Fibroblast of the conjunctiva (primary cell): ENCODE measurements at places on chromosomes 11 and 22.

DNA sequence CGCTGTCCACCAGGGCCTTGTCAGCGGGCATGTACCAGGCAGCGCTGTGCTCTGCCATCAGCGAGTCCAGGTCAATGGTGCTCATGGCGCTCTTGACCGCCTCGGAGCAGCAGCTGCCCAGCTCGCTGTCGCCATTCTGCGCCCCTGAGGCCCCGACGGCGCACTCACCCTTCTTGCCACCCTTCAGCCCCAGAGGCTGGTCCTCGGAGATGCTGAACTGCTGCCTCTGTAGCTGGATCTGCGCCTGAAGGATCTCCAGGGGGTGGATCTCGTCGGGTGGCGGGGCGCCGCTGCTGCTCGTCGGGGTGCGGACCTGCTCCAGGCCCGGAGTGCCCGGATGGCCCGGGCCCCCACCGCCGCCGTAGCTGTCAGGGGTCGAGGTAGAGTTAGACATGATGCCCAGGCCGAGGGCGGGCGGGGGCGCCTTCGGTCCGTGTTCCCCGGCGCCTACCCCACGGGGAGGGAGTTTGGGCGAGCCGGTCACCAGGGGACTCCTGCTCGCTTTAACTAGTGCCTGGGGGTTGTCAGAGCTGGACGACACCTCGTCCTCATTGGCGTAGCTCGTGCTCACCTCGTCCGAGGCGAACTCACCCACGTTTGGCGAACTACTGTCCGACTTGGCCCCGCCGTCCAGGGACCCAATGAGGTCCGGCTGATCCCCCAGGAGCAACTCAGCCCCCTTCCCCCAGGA is 4.6 kb downstream of the MN1 start:
- no peak for DNase-seq

DNA sequence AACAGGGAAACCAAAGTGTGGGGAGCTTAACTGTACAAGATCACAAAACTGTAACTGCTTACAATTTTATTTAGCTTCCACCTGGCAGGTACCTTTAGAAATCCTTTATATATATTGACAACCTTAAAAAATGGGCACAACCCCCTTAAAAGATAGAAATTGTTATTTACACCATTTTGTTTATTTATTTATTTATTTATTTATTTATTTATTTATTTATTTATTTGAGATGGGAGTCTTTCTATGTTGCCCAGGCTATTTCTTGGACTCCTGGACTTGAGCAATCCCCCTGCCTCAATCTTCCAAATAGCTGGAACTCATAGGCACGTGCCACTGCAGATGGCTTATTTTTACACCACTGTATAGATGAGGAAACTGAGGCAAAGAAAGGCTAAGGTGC is 74.5 kb downstream of the INSC start:
- no peak for DNase-seq

DNA sequence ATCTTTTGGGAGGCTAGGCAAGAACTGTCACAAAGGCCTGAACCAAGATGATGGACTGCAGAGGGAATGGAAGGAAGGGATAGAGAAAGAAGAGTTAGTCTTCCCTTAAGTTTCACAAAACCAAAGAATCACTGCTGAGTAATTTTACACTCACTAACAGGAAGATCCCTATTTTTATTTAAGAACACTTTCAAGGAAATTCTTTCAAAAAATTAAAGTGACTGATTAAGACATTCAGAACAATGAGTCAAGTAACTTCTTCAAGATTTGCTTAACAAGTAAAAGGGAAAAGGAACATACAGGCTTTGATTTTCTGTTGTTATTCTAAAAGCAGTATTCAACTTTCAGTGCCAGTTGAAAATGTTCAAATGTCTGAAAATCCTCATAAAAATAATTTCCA is 3.1 kb downstream of the PITPNB start:
- no peak for DNase-seq

DNA sequence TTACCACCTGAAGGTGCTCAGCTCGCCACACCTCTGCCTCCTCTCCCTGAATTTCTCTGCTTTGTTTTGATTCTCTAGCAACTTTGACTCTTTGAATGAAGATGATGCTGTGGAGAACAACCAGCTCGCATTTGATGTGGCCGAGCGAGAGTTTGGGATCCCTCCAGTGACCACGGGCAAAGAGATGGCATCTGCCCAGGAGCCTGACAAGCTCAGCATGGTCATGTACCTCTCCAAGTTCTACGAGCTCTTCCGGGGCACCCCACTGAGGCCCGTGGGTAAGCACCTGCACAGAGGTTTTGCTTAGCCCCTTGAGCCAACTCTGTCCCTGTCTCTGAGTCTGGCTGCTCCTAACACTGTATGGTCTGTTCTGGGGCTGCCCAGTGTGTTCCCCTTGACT is 115.7 kb downstream of the MICAL2 start:
- DNase-seq: no peak

- no peak for DNase-seq
Measured at GRCh38 chr11:112769170-112769569, 192.1 kb upstream of the NCAM1 start.

- DNase-seq: no peak
Measured at GRCh38 chr22:30864441-30865420, 103.8 kb downstream of the MORC2 start.

- DNase-seq: no peak
Measured at GRCh38 chr11:45388472-45388871, 102.3 kb upstream of the SYT13 start.

DNA sequence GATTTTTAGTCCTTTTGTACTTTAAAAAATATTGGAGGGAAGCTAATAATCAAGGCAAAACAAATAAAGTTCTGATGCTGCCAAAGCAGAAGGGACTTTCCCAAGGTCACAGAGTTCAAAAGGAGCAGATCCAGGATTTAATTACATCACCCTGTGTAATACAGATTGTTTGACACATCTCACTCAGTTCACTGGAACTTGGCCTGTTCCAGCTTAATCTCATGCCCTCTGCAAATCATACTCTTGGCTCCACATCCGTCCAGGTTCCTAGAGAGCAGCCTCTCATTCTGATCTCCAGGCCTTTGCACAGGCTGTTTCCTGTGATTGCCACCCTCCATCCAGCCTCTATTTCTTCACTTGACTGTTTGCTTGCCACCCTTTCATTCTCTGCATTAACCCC is 151.7 kb downstream of the SPON1 start:
- DNase-seq: no peak

- DNase-seq: no peak
Measured at GRCh38 chr22:44331881-44332714, 19.3 kb upstream of the SHISAL1 start.

GRCh38 chr11:2250041-2250440 is 20.3 kb downstream of the ASCL2 start:
- DNase-seq: no peak

GRCh38 chr22:23250056-23250784 is 69.9 kb downstream of the BCR start:
- DNase-seq: no peak

GRCh38 chr11:130000552-130001176 is 2.0 kb downstream of the PRDM10 start:
- no peak for DNase-seq

DNA sequence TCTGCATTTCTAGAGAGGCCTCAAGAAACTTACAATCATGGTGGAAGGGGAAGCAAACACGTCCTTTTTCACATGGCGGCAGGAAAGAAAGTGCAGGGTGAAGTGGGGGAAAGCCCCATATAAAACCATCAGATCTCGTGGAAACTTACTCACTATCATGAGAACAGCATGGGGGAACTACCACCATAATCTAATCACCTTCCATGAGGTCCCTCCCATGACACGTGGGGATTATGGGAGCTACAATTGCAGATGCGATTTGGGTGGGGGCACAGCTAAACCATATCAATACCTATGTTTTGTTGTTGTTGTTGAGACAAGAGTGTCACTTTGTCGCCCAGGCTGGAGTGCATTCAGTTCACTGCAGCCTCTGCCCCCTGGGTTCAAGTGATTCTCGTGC is 29.9 kb downstream of the SFI1 start:
- no peak for DNase-seq
